Hepatocyte (in vitro differentiated cells): ENCODE measurements at places on chromosomes 12 and 14.
A peak's percentile ranks its signal among the peaks of the same experiment; 100 is the strongest.

DNA sequence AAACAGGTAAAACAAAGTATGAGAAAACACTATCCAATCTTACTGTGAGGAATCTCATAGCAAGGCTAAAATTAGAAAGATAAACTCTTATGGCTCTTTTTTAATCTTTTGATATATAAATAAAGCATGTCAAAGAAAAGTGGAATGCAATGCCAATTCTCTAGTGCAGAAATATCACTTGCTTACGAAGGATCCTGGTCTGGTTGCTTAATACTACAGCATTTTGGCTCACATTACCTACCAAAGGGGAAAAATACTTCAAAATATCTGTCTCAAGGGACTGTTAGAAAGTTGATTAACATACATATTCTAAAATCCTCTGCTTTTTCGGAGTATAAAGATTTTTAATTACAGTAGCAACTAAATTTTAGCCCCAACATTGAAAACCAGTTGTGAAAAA is 21.4 kb downstream of the AREL1 start:
- DNase-seq = no peak

GRCh38 chr12:92032101-92032500 is 113.5 kb downstream of the BTG1 start:
- DNase-seq = no peak

DNA sequence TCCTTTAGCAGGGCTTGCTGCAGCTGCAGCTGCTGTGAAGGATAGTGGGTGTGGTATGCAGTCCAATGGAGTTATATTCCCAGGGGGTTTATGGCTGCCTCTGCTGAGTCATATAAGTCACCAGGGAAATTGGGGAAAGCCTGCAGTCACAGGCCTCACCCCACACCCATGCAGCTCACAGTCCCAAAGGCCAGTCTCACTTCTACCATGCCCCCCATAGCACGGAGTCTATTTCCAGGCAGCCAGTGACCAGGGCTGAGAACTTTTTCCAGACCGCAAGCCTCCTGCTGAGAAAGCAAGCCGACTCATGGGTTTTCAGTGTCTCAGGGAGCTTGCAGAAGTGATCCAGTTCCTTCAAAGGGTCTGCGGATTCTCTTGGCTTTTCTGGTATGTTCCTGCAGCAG is 322.4 kb upstream of the CLEC14A start:
- DNase-seq = no peak

GRCh38 chr12:110373025-110373424 is 30.5 kb downstream of the ANAPC7 start:
- DNase-seq = no peak

DNA sequence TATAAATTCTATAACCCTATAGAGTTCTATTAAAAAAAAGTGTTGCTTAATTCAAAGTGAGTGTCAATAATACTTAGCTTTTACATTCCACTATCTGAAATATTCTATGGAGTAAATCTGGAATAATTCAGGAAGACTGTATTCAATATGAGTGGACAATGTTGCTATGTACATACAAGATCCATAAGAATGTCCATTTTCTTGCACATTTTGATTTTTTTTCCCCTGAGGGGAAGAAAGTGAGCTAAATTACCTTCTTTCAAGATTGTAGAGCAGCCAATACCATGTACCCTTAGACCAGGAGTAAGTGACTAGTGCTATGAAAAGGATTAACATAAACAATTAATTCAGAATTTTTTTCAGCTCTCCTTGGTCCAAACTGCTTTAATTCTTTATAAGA is 25.4 kb downstream of the EXOC5 start:
- DNase-seq = no peak

DNA sequence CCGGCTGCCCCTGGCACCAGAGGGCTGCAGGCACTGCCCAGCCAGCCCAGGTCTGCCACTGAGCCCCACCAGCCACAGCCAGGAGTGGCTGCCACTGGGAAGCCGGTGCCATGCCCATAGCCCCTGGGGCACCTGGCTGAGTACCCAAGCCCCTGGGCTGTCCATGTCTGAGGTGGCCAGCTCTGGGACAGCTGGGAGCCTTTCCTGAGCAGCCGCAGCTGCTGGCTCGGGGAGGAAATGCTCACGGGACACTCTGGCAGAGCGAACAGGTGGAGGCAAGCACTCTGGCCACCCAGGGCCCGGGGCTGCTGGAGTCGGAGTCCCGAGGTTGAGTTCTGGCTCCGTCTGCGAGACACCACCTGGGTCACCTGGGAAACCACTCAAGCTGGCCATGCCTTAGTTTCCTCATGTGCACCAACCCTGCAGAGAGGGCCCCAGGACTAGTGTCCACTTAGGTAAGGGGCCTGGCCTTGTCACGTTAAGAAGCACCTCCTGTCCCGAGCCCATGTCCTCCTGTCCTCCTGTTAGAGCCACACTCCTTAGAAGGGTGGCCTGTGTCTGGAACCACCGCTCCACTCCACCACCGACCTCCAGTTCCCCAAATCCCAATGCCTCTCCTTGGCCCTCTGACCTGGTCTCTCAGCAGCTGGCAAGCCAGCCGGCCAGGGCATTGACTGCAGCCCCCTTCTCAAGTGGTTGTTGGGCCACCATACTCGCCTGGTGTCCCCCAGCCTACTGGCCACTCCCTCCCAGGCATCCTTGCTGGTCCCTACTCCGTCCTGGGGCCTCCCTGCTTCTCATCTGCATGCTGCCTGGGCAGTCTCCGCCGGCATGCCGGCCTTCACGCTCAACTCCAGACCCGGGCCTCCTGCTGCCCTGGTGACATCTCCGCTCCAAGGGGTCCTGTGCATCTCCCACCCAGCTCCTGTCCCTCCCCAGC is 45.3 kb downstream of the BEGAIN start:
- DNase-seq = no peak

GRCh38 chr12:3988519-3989217 is 115.5 kb upstream of the PARP11 start:
- DNase-seq = no peak

DNA sequence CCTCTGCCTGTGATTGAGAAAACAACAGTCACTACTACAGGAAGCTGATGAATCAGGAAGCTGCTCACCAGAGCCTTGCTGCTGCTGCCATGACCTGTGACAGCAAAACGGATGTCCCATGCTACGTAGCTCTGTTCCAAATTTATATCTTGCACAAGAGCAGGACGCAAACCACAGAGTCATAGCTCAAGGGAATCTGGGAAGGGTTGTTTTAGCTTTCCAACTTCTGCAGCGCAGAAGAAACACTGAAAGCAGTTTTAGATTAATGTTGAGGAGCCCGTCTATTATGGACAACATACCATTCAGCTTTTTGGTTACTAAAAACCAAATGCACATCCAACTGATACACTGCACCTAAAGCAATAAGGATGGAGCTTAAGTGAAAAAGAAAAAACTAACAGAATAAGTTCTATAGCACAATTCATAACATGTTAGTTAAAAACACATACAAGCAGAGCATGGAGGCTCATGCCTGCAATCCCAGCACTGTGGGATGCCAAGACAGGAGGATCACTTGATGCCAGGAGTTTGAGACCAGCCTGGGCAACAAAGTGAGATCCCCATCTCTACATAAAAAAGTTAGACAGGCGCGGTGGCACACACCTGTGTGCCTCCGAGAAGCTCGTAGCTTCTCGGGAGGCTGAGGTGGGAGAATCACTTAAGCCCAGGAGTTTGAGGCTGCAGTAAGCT is 1.7 kb upstream of the ANKRD33 start:
- DNase-seq = peak; percentile 72

DNA sequence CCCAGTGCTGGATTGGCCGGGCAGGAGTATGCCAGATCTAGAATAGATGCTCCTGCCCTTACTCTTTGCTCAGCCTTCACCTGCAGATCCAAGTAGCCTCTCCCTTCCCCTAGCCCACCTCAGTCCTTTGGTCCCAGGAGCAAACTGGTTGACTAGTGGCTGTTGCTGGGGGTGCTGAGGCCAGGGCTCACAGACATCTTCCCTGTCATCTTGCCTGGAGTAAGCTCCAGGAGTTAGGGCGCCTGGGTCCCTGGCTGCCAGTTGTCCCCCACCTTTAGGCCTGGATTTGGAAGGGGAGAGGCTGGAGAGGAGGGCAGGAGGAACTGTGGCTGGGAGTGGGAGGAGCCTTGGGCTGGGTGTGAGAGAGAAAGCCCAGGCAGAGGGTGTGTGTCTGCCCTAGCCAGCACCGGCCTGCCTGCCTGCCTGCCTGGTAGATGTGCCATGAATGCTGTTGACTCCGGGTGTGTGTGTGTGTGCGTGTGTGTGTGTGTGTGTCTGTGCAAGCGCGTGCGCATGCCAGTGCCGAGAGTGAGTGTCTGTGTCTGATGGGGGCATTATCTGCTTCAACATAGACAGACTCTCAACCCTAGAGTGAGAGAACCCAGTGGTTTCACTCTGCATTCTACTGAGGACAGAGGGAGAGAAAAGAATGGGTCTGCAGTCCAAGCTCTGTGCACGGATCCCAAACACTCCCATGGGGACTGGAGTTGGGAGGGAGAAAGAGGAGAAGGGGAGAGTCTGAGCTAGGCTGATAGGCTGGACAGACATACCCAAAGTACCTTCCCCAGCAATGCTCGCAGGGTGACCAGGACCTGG is 845 bp upstream of the RARG start:
- peak; percentile 72 for DNase-seq

DNA sequence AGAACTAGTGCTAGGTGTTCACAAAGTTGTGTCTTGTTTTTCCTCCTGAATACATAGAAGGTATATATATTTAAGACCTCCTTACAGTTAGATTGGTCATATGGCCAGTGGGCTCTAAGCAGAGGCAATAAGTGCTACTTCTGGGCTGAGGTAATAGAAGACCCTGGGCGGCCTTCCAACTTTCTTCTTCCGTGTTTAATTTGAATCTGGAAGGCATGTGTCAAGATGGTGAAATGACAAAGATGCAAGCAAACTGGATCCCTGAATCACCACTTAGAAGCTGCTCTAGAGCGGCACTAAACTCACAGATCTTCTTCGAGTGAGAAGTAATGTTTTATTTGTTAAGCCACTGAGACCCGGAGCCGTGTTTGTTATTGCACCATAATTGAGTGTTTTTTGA is 201.0 kb upstream of the GZMB start:
- DNase-seq = no peak
